ENCODE measurements at places on chromosomes 13 and 19. TPM values are rescaled to one million over a fixed set of nuclear protein-coding genes. Genes with fewer than 3 reads are reported as not detected.

ALOX5AP gene
- total RNA-seq, result 65.8 TPM

SYCN gene
- total RNA-seq, result not detected

GRK1 gene
- not detected for total RNA-seq

DNA sequence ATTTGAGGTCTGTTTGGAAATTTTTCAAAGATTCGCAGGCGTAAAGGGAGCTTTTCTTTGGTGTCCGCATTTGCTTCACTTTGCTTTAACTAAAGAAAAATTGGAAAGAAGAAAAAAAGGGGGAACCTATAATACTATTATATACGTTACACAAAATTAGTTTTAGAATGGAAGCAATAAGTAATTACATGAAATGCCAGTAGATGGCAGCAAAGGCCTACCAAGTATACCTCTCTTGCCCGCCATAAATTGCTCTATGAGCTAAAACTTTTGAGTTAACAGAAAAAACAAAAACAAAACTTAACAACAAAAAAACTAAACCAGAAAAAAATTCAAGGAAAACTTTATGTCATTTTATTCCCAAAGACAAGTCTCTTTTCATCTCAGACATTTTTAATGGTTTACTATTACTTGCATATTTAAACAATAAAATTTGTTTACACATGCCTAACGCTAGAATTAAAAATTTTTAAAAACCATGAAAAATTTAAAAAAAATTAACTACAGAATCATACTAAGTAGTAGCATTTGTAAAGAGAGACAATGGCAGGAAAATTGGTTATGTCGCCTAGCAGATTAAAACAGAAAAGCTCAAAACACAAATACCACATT lies 271.4 kb downstream of the NALCN start:
- no peaks in the 10 kb centered on the region for H3K36me3 ChIP-seq
- no peaks in the 10 kb centered on the region for H3K4me1 ChIP-seq
- no peak overlapping the region for H3K4me3 ChIP-seq
- no peak for DNase-seq

- H3K36me3 ChIP-seq, result no peaks in the 10 kb centered on the region
- H3K4me3 ChIP-seq, result no peak overlapping the region
- no peaks in the 10 kb centered on the region for H3K4me1 ChIP-seq
- H3K27me3 ChIP-seq, result peaks cover 23% of the 10 kb centered on the region
Observed at GRCh38 chr13:96992633-96993032, 1.6 kb downstream of the OXGR1 start.

- peaks cover 5% of the 10 kb centered on the region for H3K27me3 ChIP-seq
- H3K36me3 ChIP-seq, result no peaks in the 10 kb centered on the region
- no peak overlapping the region for H3K27ac ChIP-seq
- DNase-seq, result no peak
Observed at GRCh38 chr19:2524840-2525723, 49.2 kb downstream of the GADD45B start.

DNA sequence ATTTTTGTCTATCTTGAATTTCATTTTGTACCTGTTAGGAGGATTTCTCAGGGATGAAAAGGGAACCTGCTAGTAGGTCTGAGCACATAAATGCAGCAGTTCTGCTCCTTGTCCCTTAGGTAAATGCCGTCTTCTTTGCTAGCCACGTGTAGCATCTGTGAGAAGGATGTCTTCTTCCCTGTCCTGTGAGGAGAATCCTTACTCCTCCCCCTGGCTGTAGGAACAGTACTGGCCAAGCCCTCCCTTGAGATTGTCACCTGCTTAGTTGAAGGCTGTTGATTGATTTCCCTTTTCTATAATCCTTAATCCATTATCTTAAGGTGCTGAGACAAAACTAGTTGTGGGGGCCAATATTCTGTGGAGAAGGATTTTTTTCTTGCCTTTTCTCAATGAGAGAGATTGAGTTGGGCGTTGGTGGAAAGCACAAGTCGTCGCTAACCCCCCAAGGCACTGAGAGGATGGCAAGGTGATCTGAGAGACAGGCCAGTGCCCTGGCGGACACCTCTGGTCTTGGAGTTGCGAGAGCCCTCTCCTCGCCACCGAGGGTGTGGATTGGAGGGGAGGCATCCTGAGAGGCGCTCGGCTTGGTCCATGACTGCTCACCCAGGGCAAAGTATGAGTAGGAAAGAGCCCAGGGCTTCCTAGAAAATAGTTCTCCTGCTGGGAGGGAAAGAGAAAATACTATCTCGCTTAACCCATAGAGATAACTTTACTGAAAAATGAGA lies 216.7 kb downstream of the ATP8A2 start:
- H3K36me3 ChIP-seq, result no peaks in the 10 kb centered on the region
- no peak overlapping the region for H3K4me3 ChIP-seq

GRCh38 chr13:21117104-21117809 lies 55.9 kb upstream of the LATS2 start:
- no peak overlapping the region for H3K27ac ChIP-seq
- H3K27me3 ChIP-seq, result no peaks in the 10 kb centered on the region
- no peak for DNase-seq
- H3K4me3 ChIP-seq, result no peak overlapping the region
- H3K4me1 ChIP-seq, result no peaks in the 10 kb centered on the region

DNA sequence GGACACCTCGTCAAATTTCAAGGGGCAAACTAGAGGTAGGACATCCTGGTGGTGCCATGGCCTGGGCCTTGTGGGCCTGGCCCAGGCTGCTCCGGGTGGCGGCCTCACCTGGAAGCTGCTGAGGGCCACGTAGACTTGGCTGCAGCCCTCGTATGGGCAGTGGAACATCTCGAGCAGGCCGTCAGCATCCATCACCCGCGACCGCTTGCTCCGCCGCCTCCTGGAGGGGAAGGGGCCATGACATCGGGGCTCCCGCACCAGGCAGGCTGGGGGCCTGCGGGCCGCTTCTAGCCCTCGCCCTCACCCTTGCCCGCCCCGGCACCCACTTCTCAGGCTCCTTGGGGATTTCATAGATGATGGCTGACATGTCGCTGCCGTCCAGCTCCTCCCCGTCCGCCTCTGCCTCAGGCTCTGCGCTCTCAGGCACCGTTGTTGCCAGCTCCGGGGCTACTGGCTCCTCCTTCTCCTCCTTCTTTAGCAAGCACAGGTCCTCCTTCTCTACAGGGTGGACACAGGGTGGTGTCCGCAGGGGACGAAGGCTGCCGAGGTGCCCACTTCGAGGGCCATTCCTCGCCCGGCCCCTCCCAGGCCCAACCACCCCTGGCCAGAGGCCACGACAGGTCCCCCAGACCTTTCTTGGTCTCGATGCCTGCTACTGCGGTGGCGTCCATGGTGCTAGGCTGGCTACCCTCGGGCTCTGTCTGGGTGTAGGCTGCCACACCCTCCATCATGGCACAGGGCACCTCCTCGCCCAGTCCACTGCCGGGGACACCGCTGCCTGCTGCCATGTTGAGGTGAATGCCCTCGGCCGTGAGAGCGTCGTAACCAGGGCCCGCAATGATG lies 6.0 kb upstream of the ELAVL3 start:
- H3K4me1 ChIP-seq, result peaks cover 10% of the 10 kb centered on the region
- H3K27ac ChIP-seq, result no peak overlapping the region
- DNase-seq, result no peak
- H3K36me3 ChIP-seq, result peaks cover 18% of the 10 kb centered on the region
- peaks cover under 1% of the 10 kb centered on the region for H3K27me3 ChIP-seq
- no peak overlapping the region for H3K4me3 ChIP-seq

DNA sequence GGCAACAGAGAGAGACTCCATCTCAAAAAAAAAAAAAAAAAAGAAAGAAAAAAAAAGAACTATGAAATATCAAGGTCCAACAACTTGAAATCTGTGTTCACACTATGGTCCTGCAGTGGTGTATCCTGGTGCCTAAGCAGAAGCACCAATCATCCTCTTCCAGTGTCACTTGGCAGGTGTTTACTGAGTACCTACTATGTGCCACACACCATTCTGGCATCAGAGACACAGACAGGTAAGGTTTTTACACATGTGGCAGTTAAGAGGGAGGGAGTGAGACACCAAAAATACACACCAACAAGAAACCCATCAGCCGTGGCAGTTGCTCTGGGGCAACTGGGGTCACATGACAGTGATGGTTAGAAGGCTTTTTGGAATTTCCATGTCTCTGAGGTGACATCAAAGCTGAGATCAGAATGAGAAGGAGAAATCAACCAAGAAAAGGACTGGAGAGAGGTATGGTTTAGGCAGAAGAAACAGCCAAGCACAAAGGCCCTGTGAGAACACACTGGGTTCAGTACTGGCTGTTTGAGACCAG lies 17.6 kb downstream of the PBX4 start:
- peak overlapping the region; percentile 46 for H3K4me3 ChIP-seq
- H3K27me3 ChIP-seq, result no peaks in the 10 kb centered on the region
- peaks cover 30% of the 10 kb centered on the region for H3K36me3 ChIP-seq
- peak overlapping the region; percentile 93 for H3K27ac ChIP-seq
- no peak for DNase-seq

DNA sequence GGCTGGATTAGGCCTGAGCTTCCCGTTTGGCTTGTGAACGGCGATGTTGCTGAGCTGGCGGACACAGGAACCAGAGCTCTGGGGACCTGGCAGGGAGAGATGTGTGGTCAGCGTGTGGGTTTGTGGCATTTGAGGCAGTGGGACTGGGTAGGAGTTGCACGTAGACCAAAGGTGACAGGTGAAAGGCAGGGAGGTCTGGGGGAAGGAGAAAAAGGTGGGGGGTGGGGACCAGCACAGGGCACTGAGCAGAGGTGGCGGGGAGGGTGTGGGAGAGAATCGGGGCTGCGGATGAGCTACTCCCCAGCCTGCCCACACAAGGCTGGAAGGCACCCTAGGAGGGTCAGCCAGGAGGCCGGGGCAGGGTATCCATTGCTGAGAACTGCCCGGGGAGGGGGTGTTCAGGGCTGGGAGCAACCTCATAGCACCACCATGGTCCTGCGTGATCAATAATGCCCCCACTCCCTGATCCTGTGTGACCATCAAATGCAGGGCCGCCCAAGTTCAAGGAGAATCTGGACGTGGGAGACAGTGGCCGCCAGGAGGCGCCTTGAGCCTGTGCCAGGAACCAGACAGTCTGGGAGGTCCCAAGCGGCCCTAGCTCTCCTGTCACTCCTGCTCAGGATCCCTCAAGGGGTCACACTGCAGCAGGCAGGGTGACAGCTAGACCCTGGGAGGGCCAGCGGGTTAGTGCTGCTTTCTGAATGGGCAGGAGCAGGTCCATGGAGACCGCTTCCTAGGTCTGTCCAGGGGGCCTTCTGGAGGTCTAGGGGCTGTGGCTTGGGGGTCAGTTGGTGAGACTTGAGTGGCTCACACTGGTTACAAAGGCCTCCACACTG lies 12.8 kb upstream of the SELENOW start:
- H3K27me3 ChIP-seq, result no peaks in the 10 kb centered on the region
- no peaks in the 10 kb centered on the region for H3K4me1 ChIP-seq
- no peaks in the 10 kb centered on the region for H3K36me3 ChIP-seq
- DNase-seq, result no peak
- H3K4me3 ChIP-seq, result no peak overlapping the region
- no peak overlapping the region for H3K27ac ChIP-seq

DNA sequence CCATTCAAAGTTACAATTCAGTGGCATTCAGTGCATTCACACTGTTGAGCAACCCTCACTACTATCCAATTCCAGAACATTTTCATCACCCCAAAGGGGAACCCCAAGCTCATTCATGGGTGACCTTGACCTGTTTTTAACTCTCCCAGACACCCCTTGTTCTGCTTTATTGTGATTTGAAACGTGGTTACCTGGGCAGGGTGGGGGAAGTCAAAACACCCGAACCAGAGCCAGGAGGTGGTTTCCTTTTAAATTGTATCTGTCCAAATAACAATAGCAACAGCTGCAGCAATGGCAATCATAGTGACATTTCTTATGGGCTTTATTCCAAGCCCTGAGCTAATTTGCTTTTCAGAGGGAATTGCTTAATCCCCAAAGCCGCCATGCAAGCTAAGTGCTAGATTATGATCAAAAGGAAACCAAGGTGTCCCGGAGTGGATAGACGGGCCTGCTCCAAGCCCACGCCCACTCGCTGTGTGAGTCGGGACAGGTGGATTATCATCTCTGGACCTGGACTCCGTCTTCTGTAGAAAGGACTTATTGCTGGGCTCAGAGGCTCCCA lies 6.1 kb downstream of the PTGIR start:
- H3K4me3 ChIP-seq, result peak overlapping the region; percentile 94
- peaks cover 69% of the 10 kb centered on the region for H3K4me1 ChIP-seq
- H3K27me3 ChIP-seq, result no peaks in the 10 kb centered on the region
- peaks cover 44% of the 10 kb centered on the region for H3K36me3 ChIP-seq
- DNase-seq, result no peak

DNA sequence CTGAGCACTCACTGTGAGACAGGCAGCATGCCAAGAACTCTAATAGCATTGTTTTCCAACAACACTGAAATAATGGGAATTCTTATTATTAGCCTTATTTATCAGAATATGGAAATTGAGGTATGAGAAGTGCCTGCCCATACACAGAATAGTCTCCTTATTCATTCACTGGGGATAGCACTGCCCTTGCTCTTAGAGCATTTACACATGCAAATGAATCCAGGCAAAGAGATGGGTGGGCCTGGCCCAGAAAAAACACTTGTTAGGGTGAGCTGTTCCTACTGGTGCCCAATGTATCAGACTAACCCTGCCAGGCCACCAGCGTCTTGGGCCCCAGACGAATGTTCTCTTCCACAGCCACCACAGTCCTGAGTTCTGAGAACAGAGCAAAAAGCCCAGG lies 112.9 kb downstream of the TUBA3C start:
- no peaks in the 10 kb centered on the region for H3K27me3 ChIP-seq
- DNase-seq, result no peak
- no peak overlapping the region for H3K4me3 ChIP-seq
- no peak overlapping the region for H3K27ac ChIP-seq
- no peaks in the 10 kb centered on the region for H3K36me3 ChIP-seq

GRCh38 chr19:40229484-40229883 lies 3.0 kb upstream of the CCNP start:
- H3K4me1 ChIP-seq, result peaks cover 6% of the 10 kb centered on the region
- no peak overlapping the region for H3K27ac ChIP-seq
- H3K27me3 ChIP-seq, result peaks cover 38% of the 10 kb centered on the region
- DNase-seq, result no peak
- peaks cover 7% of the 10 kb centered on the region for H3K36me3 ChIP-seq

GRCh38 chr13:45218689-45219088 lies 17.8 kb upstream of the KCTD4 start:
- H3K36me3 ChIP-seq, result peaks cover 2% of the 10 kb centered on the region
- no peak for DNase-seq
- no peak overlapping the region for H3K4me3 ChIP-seq
- H3K27ac ChIP-seq, result no peak overlapping the region

DNA sequence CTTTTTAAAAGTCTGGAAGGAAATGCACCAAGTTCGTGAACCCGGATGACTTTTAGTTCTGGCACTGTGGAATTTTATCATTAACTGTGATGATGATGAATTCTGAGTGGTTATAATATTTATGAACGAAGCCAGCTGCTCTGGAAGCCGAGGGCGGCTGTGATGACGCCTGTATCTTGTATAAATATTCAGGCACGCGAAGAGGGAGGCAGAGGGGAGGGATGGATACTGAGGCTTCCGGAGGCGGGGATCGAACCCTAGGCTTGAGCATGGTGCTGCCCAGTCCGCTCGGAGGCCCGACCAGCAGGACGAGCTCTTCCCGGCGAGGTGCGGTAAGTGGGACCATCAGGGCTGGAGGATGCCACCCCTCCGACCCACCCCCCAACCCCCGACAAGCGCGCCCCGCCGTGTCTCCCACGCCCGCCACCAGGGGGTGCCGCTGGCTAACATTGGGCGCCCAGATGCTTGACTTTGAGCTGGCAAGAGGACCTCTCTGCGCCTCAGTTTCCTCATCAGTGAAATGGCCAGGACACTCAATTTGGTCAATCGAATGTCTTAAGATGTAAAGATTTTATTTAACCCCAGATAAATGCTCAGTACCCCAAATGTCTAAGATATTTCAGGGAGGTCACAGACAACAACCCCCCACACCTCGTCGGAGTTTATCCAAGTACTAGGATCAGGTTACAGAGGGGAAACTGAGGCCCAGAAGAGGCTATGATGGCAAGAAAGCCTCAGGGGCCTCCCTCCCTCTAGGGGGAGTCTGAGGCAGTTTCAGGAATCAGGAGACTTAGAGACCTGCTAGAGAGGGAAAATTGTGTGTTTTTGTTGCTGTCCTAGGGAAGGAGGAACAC lies 4.5 kb upstream of the RAB3A start:
- H3K36me3 ChIP-seq, result no peaks in the 10 kb centered on the region
- peaks cover 9% of the 10 kb centered on the region for H3K27me3 ChIP-seq
- peak; percentile 34 for DNase-seq
- H3K4me3 ChIP-seq, result no peak overlapping the region

Measured in activated T-helper 1 cell treated with anti-CD3 and anti-CD28 coated beads, Interleukin-12 subunit alpha, Interleukin-12 subunit beta, Interleukin-2, Interleukin-4 antibody, amounts not matched to agents 30 ng/mL and 10 ng/mL and 1 ng/mL, durations not matched to agents 14 hours and 24 hours and 36 hours (primary cell).